ENCODE measurements at places on chromosomes 11 and 22.

GRCh38 chr22:29784451-29785361, 17.5 kb downstream of the UQCR10 start:
- no peak for DNase-seq

- DNase-seq = no peak
Measured at GRCh38 chr11:134038897-134039470, 29.9 kb upstream of the JAM3 start.

DNA sequence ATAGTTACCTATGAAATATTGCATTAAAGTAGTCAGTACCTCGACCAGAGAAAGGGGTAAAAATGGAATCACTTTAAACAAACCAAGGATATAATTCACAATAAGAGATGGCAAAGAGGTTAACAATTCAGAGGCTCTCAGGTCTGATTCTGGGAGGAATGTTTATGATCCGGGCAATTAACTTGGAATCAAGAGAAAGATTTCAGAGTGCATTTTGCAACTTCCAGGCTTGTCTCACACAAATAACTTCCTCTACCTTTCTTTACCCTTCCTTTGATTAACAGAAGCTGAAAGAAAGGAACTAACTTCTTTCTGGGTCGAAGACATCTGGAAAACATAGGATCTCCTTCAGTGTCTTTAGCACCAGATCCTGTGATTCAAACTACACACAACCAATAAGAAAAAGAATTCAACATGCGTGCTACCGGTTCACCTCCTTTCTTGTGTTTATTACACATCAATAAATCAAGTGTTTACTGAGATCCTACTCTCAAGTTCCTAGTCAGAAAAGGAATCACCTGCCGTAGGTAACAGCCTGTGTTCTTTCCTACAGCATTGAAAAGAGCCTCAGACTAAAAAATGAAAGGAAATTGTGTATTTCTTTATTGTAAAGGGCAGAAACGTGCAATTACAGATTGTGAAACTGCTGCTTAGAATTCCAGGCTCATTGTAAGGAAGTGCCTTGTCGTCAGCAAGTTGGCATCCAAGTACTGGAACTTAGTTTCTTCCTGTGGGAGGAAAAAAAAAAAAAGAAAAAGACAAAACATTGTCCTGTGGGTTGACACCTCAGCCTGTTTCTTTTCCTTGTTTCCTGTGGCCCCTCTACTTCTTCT, 29.5 kb downstream of the CARD18 start:
- DNase-seq = no peak

DNA sequence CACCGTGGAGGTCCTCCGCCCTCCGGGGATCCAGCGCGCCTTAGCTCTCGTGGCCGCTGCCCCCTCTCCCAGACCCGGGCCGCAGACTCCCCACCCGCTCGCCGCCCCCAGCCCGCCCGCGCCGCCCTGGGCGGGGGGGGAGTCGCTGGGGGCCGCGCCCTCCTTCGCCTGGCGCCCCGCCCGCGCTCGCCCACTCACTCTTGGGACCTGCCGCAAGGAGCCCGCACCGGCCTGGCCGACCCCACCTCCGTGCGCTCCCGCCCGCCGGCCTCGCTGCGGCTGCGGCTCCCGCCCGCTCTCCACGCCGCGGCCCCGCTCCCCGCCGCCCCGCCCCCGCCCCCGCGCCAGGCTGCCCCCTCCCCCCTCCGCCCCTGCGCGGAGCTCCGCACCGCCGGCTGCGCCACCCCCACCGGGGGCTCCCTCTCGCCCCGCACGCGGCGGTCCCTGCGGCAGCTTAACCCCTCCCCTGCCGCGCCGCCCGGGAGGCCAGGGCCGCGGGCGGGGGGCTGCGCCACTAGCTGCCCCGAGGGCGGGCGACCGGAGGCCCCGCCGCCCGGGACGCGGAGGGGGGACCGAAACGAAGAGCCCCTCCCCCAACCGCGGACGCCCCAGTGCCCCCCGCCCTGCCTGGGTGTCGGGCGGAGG, 724 bp upstream of the RASGRP2 start:
- peak; percentile 62 for DNase-seq

DNA sequence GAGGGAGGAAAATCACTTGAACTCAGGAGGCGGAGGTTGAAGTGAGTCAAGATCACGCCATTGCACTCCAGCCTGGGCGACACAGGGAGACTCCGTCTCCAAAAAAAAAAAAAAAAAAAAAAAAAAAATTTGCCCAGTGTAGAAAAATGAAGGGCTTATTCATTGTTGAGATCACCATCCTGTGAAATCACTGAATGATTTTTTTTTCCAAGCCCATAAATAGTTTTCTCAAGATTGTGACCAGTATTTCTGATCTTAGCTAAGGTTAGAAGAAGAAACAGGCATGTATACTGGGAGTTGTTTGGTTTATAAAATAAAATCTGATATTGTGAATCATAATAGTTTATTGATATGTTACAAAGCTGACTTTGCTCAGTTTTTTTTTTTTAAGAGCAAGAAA, 269.4 kb downstream of the CADM1 start:
- no peak for DNase-seq

GRCh38 chr11:70367071-70367470, 31.3 kb upstream of the CTTN start:
- DNase-seq = no peak

DNA sequence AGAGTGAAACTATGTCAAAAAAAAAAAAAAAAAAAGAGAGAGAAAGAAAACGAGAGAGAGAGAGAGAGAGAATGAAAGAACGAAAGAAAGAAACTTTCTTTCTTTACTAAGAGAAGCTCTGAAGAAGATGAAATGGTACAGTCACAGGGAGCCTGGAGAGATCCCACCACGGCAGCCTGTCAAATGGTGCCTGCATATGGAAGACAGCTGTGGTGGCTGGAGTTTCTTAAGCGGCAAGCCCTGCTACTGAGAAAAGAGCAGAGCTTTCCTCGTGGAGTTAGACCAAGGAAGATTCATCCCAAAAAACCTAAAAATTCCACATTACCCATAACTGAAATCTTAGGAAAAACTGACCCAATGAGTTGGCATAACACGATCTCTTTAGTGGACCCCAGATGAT, 66.7 kb downstream of the MICAL3 start:
- no peak for DNase-seq

- no peak for DNase-seq
Measured at GRCh38 chr22:34080433-34080832, 160.2 kb upstream of the LARGE1 start.

DNA sequence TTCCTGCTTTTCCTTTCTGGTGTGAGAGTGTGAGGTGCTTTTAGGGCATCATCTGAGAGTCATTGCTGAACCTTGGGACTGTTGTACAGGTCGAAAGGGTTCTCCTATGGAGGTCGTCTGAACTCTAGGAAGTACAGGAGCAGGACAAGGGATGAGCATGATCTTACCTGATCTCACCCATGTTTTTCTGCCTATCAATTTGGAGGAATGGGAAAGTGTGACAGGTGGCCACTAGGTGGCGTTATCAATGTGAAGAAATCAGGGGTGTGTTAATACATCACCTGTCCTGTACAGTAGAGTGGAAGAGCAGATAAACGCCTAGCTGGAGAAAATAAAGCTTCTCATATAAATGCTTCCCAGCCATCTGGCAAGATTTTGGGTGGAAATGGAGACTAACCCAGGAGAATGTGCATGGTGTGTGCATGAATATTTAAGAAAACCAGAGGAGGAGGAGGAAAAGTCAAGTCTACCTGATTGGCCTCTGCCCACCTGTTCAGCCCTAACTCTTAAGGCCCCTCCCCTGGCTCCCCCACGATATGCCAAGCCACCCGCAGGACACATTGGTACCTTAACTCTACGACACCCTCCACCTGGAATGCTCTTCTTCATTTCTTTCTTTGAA, 72.0 kb upstream of the NARS2 start:
- peak; percentile 76 for DNase-seq

GRCh38 chr11:1938343-1939005, 8.7 kb upstream of the MRPL23 start:
- DNase-seq = peak; percentile 10

Data from iPS-NIHi11 (cell line).